ENCODE measurements at places on chromosomes 7 and 10.

- DNase-seq, result no peak
Observed at GRCh38 chr10:113028456-113029440, 78.7 kb downstream of the TCF7L2 start.

DNA sequence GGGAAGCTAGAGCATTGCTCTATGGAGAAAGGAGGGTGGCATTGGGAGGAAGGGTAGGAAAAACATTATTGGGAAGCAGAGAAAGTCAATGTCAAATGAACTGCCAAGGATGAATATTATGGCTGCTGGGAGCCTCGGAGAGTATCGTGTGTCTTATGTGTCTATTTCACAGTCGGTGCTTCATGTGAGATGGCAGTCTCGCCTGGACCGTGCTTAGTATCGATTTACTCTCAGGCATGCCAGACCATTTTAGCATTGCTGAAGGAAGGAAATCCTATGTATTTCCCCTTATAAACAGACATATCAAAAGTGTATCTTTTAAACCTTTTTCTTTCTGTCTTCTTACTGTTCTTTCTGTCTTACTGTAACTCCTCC lies 612.6 kb downstream of the AUTS2 start:
- no peak for DNase-seq

GRCh38 chr7:128777156-128778123 lies 1.8 kb upstream of the OPN1SW start:
- DNase-seq, result no peak

DNA sequence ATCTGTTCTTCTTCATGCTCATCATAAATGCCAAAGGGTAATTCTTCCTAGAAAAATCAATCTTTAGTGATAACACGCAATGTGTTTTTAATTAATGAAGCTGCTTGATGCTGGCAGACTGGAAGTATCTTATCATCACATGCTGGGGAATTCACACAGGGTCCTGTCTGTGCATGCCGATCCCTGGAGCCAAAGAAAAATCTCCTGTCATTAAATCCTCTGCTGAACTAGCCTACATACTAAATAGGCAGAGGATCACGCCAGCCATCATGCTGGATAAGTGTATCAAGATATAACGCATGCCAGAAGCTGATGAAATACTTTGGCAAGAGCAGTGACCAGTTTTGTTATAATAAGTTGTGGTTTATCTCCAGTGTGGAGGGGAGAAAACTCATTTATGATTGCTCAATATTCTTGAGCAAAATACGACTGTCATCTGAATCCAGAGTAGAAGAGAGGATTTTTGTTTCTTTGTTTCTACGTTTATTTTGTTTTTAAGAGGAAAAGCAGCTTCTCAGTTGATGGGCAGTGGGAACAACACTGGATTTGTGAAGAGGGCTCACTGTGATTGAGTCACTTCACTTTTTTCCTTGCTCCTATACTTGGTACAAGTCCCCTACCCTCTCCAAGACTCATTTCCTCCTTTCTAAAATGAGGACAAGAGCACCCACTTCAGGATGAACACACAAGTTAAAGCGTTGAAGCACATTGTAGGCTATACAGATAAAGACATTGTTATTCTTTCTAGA lies 649.1 kb downstream of the TNS3 start:
- DNase-seq, result no peak

GRCh38 chr7:7641129-7641663 lies 644 bp downstream of the UMAD1 start:
- peak; percentile 19 for DNase-seq

- DNase-seq, result no peak
Observed at GRCh38 chr10:35503578-35503977, 101.6 kb upstream of the GJD4 start.

DNA sequence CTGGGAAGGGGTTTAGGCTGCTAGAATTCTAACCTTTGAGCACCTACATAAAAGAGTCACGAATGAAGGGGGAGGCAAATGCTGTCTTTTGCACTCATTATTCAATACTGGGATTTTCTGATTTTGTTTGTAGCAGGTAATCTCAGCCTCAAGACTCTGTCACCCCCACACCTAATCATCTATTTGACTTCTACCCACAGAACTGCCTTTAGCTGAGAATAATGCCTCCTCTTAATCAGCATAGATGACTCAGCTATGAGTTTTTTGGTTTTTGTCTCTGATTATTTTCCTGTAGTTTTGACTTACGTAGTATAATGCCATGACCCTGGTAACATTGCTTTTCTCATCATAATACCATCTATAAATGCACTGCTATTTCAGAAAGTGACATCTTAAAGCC lies 42.7 kb upstream of the CACNB2 start:
- DNase-seq, result no peak

DNA sequence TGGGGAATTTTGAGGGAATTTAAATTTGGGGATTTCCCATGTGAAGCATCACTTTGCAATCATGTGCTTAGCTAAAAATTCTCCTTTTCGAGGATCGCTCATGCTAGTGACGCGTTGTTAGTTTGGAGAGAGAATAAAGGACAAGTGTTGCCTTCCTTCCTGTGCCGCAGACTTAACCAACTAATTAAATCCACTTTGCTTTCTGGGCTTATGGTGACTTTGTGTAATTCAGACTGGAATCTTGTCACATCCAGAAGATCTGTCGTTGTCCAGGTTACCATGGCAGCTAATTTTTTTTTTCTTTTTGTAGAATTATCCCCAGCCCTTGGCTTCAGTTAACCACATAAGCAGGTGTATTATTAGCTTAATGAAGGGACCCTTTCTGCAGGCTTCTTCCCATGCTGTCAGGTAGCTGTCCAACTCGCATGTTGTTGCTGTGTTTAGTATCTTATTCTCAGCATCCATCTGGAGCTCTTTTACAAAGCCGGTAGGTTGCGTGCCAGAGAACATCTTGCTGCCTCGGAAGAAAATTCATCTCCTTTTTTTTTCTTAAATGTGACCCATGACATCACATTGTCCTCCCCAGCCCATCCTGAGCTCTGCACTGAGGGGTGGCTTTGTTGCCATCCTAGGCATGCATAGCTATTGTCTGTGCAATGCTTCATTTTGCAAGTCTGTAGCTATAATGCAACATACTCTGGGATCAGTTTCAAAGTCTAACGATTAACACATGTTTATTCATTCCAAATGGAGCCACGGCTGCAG lies 47.2 kb upstream of the NRP1 start:
- DNase-seq, result no peak

DNA sequence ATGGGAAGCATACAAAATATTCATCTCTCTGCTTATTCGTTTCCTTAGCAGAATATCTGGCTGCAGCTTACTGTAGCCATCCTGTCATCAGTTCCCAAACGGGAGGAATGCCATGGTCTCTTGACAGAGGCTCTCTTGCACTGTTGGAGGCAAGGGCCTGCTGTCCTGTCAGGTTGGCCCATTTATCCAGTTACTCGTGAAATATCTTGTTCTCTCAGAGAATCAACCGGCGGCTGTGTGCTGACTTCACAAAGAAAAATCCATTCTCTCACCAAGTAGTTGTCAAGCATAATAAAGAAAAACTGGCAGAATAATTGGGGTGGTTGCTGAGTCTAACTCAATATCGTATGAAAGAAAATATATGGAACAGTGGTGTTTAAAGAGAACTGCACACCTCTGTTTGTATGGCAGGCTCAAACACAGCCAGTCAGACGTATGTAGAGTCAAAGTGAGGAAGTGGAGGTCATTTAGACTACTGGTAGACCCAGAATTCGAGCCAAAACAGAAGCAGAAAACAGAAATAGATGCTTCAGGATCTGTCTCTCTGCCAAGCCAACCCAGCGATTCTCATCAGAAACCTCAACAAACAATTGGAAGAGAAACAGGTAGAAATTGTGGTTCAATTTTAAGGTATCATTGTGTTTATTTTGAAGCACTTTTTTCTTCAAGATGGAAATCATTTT lies 349.2 kb upstream of the PRKCQ start:
- DNase-seq, result no peak

Data from nucleus accumbens (tissue), 56 donors.